ENCODE measurements at places on chromosomes 7 and 10.

- no peak for DNase-seq
These were observed 32.0 kb upstream of the ZCCHC24 start for GRCh38 chr10:79477456-79477855.

- no peak for DNase-seq
These were observed 1402.5 kb upstream of the CELF2 start for GRCh38 chr10:9615189-9615588.

GRCh38 chr7:21616796-21617436 lies 74.1 kb downstream of the DNAH11 start:
- DNase-seq, result no peak

DNA sequence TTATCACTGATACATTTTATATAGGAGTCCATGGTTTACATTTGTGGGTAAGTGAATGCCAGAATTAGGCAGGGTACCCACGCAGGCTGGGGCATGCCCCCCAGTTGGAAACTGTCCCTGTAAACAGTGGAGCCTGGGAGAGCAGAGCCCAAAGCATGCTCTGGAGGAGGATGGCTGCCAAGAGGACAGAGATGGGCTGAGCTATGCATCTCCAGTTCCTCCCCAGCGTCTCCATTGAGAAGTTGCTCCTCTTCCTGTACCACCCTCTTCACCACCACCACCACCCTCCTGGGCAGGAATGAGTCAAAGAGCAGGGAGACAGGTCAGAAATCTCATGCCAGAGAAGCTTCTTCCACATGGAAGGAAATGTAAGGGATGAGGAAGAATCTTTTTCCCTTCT lies 67.7 kb upstream of the KMT2E start:
- no peak for DNase-seq

DNA sequence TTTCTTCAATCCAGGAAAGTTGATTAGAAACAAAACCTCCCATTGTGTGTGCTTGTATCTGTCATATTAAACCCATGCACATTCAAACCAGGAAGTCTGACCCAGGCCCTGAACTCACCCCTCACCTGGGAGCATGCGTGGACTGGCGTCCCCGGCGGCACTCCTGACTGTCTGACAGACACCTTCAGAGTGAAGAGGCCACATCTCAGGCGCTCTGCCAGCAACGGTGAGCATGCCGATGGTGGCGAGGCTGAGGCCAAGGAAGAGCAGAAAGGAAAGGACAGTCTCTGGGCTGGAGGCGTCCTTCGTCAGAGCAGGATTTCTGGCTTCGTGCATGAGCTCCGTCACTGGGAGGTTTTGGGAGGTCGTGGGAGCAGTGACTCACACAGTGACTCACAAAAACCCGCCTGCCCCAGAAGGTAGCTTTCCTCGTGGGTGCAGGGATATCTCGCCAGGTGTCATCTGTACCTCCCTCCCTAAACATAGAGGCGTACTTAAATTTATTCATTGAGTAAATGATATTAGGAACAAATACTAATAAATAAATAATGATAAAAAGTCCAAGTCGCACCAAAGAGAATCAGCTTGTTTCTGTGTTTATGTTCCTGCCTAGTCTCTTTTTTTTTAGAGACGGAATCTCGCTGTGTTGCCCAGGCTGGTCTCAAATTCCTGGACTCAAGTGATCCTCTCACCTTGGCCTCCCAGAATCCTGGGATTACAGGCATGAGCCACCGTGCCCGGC lies 13.5 kb downstream of the IQCE start:
- DNase-seq, result no peak

GRCh38 chr10:19862811-19863515 lies 46.7 kb downstream of the PLXDC2 start:
- no peak for DNase-seq

DNA sequence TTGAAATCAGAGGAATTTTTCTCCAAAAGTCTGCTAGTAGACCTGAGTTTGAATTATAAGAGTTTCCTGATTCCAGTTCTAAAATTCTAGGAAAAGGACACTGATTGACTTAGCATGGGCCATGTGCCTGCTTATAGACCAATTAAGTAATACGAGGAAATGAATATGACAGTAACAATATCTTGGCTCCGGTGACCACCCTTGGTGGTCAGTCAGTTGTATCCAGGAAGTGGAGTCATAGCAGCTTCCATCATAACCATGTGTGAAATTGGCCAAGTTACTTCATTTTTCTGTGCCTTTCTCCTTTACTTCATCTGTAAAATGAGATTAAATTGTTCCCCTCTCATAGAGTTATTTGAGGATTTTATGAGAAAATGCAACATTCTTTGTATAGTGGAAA lies 66.9 kb downstream of the MTPAP start:
- DNase-seq, result no peak

- DNase-seq, result no peak
These were observed 396.2 kb downstream of the HTR7 start for GRCh38 chr10:90461437-90462155.

- no peak for DNase-seq
These were observed 32.1 kb downstream of the PLAC9 start for GRCh38 chr10:80164596-80164995.

GRCh38 chr7:122301858-122302760 lies 2.4 kb downstream of the FEZF1 start:
- no peak for DNase-seq

DNA sequence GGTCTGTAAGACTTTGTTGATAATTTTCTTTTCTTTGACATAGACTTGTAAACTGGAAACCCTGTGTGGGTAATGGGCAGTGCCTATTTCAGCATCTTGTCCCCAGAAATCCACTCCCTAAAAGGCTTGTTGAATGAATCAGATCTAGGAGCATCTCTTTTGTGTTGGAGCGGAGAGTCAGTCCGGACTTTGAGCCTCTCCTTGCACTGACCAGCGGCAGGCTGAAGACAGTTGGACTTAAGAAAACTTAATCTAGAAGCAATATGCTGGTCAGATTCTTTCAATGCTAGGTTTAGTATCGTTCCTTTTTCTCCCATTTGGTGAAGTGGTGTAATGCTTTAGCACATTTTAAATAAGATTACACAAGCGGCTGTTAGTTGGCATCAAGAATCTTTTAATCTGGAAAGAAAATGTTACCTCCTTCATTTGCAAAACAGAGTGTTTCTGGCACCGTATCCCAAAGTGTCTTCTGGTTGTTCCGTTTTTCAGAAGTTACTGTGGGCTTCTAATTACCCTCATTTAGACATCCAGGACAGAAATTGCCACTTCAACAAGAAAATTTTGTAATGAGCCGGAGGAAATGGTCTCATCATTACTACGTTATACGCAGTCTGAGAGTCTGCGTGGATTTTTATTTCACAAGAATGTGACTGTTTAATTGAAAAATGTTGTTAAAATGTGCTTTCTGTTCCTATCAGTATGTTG lies 74.7 kb downstream of the CUX1 start:
- DNase-seq, result no peak

GRCh38 chr7:40885503-40885902 lies 750.7 kb downstream of the SUGCT start:
- no peak for DNase-seq

DNA sequence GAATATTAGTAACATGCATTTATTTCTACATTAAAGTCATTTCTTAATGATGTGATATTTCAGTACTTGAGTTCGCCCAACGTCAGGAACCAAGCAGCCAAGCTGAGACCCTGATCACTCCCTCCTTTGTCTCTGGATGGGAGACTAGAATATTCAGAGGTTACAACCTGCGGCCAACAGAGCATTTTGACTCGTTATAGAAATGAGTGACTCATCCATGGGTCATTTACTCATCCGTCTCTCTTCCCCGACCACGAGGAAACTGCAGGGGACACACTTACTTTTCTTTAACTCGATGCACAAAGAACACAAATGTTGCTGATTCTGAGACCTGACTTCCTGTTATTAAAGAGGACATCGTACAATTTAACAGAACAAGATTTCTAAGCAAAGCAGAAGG lies 343.3 kb downstream of the FRMD4A start:
- DNase-seq, result no peak

- no peak for DNase-seq
These were observed 44.0 kb downstream of the TMEM26 start for GRCh38 chr10:61409157-61409556.

GRCh38 chr7:134780166-134780828 lies 863 bp downstream of the CALD1 start:
- no peak for DNase-seq

DNA sequence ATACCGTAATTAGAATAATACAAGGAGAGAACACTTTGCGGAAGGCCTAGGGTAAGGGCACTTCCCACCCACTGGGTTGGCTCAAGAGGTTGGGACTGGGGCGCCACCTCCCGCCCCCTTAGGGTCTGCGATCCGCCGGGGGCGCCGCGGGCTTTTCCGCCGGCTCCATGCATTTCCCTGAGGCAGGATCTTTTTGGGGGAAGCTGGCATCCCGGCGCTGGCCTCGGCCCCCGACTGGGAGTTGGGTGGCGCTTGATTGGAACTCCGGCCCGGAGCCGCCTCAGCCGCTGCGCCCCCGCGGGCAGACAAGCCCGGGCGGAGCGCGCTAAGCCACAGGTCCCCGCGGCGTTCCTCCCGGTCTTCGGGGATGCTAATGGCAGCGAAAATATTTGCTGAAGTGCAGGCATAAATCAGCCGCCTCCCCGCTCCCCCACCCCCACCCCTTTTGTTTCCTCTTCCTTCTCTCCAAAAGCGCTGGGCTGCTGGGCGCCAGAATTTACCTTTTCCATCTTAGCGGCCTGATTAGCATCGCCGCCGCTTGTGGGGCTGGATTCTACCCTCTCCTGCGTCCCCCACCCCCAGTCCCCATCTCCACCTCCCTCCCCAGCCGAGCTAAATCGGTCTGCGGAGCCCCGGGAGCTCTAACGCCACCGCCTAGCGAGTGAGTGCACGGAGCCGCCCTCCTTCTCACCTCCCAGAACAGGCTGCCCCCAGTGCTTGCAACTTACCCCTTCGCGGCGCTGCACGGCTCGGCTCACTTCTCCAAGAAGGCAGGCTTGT lies 5.1 kb downstream of the UNC5B start:
- no peak for DNase-seq

- no peak for DNase-seq
These were observed 251.7 kb upstream of the CSTF2T start for GRCh38 chr10:51950996-51951555.

DNA sequence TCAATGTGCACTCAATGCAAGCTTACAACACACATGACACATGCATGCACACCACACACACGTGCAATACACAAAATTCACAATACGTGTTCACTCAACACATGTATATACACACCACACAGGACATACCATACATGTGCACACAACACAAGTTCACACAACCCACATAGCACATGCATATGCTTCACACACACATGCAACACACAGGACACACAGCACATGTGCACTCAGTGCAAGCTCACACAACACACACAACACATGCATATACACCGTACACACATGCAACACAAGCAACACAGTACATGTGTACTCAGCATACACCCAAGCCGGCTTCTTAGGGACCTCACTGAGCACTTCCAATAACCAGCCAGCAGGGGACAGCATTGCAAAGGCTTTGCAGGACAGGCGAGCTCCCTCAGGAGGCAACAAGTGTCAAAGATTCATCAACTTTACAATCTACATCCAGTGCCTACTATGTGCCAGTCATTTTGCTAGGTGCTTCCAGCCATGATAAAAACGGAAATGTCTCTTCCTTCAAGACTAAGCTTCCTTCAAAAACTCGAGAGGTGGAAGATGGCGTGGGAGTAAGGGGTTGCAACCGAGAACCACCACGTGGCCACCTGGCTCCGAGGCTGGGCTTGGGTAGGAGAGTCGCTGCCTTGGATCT lies 61.1 kb downstream of the JCAD start:
- DNase-seq, result peak; percentile 67

GRCh38 chr10:43931308-43931930 lies 282.7 kb upstream of the ZNF32 start:
- no peak for DNase-seq

DNA sequence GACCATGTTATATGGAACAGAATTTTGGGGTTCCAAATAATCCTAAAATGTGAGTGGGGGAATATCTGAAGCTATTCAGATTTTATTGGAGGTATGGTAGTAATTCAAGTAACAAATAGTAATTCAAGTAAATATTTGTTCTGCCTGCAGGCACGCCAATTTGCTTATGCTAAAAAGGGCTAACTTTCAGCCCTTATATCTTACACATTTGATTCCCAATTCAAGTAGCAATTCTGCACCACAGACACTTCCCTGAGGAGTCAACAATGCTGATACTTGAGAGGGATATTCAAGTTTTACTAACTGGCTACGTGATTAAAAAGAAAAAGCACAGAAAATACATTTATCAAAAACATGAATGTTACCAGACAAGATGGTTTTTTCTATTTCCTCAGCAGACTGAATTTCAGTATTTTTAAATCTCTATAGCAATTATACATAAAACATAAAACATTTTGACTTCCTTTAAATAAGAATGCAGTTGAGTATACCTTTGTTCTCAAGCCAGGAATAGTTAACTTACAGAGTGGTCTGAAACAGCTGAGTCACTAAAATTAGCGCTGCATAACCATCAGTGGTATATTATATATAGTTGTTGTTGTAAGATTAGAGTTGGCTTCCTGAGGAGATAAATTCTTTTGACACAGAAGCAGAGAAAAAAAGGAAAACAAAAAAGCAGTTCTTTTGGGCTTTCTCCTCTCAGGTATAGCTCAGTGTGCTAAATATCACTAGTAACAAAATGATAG lies 33.9 kb downstream of the MTPN start:
- no peak for DNase-seq

GRCh38 chr10:86724445-86724844 lies 32.0 kb upstream of the BMPR1A start:
- DNase-seq, result no peak

DNA sequence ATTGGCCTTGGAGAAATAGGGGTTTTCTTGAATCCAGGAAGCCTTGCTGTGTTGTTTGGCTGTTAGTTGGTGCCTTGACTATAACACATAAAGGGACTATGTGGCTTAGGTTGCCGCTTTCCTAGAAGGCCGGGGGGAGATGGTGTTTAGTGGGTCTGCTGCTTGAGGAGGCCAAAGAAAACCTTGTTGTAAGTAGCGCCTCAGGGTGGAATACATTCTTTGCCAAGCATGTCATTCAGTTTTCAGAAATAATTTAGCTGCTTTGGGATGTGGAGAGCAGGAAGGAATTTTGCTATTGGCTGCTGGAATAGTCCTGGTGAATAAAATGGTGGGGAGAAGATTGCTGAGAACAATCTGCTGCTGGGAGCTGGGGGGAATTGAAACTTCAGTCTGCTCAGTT lies 132.9 kb upstream of the WNT16 start:
- DNase-seq, result no peak

- DNase-seq, result no peak
These were observed 28.3 kb downstream of the TBATA start for GRCh38 chr10:70756700-70757360.

DNA sequence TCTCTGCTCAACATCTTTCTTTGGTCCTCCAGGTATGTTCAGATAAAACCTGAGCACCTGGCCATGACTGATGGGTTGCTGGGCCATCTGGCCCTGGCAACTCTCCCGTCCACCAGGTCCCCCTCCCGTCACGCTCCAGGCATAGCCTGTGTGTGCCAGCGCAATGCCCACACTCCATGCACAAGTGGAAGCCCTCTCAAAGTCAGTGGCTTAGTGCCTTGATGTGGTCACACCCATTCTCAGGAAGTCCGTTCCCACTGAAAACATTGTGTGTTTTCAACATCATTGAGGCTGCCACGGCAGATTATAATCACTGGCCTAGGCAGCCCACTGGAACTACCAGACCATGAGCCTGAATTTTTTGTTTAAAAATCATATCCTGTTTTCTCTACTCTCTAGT lies 170.6 kb upstream of the LANCL2 start:
- no peak for DNase-seq

- peak; percentile 30 for DNase-seq
These were observed 119.0 kb upstream of the KCNMA1 start for GRCh38 chr10:77756319-77757232.

Data from germinal center (tissue), 1 donor.